Cardiac muscle cell (in vitro differentiated cells and primary cell): ENCODE measurements at places on chromosomes 4 and X.

- no peak for DNase-seq
Measured at GRCh38 chrX:78283511-78283910, 43.9 kb downstream of the CYSLTR1 start.

DNA sequence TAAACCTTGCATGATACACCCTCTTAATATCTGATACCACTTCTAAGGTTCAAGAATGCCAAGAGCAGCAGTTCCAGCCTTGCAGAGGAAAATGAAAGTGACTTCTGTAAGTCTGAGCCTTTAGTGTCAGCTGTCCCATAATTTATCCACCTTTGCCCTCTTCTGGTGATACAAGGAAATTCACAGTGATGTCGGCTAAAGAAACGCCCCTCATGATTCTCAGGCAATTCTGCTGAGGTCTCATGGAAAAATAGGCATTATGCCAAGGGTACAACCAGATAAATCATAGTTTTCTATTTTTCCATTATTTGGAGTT lies 172.2 kb upstream of the CXCL13 start:
- peak; percentile 75 for DNase-seq

GRCh38 chr4:52052475-52052780 lies 1.3 kb downstream of the SPATA18 start:
- DNase-seq, result peak; percentile 63

DNA sequence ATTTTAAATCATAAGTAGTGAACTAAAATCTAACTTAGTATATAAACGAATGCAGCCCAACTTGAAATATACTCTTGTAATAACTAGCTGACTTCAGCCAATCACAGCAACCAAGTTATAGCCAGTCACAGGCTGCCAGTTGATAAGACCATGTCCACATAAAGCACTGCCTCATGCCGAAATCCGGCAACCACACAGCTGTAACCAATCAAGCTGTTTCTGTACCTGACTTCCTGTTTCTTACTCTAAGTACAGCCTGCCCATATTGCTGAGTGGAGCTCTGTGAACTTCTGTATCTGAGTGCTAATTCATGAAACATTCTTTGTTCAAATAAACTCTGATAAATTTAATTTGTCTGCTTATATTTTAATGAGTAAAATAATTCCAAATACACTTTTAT lies 805.3 kb upstream of the EPHA5 start:
- no peak for DNase-seq

- DNase-seq, result no peak
Measured at GRCh38 chr4:177517862-177518261, 75.6 kb upstream of the AGA start.

- DNase-seq, result no peak
Measured at GRCh38 chrX:118423558-118423957, 72.1 kb upstream of the DOCK11 start.

DNA sequence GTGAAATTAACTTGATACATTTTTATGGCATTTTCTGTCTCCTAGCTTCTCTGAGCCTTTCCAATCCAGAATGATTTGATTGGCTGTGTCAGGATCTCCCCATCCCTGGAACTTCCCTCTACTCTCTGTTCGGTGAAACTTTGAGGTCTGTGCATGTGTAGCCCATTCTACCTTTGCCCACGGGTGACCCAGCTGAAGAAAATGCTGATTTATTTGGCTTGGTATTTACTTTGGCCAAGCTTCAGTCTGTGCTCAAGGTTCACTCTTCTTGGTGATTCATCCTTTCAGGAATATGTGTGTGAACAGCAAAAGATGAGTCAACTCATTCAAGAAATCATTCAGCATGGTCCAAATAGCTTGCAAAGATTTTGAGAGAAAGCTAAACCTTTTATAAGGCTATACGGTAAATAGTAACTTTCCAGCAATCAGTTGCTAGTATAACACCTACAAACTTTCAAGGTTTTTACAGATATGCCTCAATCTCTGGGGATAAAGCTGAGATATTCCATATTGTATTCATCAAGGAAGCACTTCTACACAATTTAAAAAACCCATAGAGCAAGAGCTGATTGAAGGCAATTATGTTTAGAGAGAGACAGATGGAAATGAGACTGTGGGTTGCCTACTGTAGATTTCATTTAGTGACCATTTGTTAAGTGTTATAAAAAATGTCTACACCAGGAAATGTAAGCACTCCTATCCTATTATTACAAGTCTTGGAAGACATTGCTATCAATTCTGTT lies 233.9 kb upstream of the CXXC4 start:
- DNase-seq, result no peak

DNA sequence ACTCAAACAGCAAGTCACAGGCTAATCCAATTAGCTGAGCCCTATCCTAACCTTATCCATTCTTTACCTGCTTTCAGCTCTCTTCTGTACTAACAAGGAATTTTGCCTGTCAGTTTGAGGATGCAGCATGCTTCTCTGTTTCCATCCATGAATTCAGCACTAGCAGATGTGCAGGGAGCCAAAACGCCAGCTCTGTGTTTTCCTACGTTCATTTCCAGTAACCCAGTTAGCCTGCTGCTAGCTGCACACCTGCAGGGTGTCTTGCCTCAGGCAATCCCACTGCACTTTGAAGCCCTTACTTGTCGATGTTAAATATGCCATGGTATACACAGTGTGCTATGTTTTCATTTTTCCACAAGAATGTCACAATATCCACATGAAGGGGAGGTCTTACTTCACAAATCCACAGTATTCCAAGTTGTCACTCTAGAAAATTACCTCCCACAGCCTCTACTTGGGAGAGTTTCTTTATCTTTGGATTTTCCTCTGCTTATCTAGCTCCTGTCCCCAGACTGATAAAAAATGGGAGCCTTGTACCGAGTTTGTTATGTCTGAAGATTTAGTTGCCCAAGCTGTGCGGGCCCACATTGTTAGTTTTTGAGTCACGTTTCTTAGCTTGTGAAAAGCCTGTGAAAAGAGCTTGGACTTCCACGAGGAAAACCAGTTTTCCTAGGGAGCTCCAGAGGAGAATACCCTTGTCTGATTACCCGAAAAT lies 127.6 kb upstream of the HHIP start:
- DNase-seq, result peak; percentile 7

- DNase-seq, result no peak
Measured at GRCh38 chr4:114442856-114443255, 155.8 kb upstream of the UGT8 start.

DNA sequence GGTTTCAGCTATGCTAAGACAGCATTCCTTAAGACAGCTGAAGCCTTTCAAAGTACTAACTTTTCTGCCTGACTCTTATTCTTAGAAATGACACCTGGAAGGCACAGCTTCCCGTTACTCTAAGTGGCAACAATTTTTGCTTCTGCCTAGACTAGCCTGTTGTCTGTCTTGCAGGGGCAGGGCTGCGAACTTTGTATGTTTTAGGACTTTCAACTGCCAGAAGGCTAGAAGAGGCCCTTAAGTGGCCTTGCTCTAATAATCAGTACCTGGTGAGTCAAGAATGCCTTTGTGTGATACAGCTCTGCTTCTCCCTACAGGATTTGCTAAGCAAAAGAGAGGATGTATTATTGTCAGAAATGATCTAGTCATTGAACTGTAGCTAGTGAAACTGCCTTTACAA lies 30.0 kb upstream of the TFDP3 start:
- peak; percentile 18 for DNase-seq

DNA sequence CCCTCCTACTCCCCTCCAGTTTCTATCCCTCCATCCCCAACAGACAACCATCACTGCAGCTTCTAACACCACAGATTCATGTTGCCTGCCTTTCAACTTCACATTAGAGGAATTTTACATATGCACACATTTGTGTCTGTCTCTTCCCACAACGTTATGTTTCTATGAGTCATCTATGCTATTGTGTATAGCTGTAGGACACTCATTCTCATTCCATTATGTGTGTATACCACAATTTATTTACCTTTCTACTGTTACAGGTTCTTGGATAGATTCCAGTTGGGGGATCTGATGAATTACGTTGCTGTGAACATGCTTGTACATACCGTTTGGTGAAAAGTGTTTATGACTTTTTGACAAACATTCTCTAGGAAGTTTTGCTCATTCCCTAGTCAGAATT lies 58.8 kb upstream of the TRPC3 start:
- no peak for DNase-seq

- no peak for DNase-seq
Measured at GRCh38 chrX:18983666-18984380, at the start of gene PHKA2. TSS of gene PHKA2 (minus strand) at chrX:18984114. CDS start at chrX:18983932, 182 bp downstream.

GRCh38 chrX:37371578-37371991 lies 22.4 kb downstream of the PRRG1 start:
- no peak for DNase-seq

- DNase-seq, result no peak
Measured at GRCh38 chr4:82810176-82810575, 11.6 kb upstream of the SCD5 start.

- DNase-seq, result peak; percentile 84
Measured at GRCh38 chrX:47573341-47574075, 8.7 kb upstream of the TIMP1 start.

GRCh38 chrX:14243823-14244222 lies 214.1 kb upstream of the GEMIN8 start:
- no peak for DNase-seq

GRCh38 chr4:150495550-150495949 lies 86.4 kb upstream of the MAB21L2 start:
- DNase-seq, result no peak

DNA sequence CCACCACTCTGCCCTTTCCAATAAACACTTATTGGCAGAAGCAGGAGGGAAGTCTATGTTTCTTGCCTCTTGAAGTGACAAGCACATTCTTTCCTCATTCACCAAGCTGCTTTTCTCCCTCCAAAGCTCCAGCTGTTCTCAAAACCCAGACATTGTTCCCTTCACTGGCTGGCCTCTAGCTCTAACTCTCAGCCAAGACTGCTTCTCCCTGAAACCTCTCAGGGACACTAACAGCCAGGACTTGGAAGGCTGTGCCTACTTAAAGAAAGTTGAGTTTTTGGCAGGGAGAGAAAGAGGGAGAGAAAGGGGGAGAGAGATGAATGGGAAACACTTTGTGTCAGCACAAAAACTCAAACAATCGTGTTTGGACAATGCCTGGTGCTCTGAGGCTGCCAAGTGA lies 99.5 kb downstream of the COX18 start:
- DNase-seq, result peak; percentile 23

GRCh38 chrX:57282568-57282967 lies 3.9 kb upstream of the FAAH2 start:
- no peak for DNase-seq

DNA sequence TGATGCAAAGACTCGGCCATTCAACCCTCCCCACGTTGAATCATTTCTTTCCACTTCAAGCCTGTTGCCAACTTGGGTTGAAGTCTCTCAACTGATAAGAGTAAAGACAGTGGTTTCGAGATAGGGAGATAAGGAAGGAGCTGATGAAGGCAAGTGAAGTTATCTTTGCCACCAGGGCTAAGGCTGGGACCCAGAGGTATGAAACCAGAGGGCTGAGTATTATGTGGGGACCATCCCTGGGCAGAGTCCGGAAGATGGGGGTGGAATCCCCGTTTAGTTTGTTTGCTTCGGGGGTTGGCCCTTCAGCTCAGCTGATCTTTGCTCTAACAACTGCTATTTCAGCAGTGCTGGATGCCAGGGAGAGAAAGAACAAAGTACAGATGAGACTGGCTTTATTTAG lies 2.3 kb upstream of the XPNPEP2 start:
- DNase-seq, result no peak

DNA sequence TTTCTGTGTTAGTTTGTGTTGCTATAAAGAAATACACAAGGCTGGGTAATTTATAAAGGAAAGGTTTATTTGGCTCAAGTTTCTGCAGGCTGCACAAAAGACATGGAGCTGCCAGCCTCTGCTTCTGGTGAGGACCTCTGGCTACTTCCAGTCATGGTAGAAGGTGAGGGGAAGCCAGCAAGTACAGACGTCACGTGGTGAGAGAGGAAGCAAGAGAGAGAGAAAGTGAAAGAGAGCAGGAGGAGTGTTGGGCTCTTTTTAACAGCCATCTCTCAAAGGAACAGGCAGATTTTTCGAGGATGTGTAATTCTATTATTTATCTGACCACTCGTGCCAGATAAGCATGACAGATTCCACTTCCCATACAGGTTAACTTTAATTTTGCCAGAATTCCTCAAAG lies 1199.1 kb downstream of the ADGRL3 start:
- no peak for DNase-seq

- no peak for DNase-seq
Measured at GRCh38 chr4:38411092-38411491, 252.9 kb upstream of the KLF3 start.

- DNase-seq, result peak; percentile 82
Measured at GRCh38 chr4:139815778-139816601, 150.4 kb downstream of the MGST2 start.

DNA sequence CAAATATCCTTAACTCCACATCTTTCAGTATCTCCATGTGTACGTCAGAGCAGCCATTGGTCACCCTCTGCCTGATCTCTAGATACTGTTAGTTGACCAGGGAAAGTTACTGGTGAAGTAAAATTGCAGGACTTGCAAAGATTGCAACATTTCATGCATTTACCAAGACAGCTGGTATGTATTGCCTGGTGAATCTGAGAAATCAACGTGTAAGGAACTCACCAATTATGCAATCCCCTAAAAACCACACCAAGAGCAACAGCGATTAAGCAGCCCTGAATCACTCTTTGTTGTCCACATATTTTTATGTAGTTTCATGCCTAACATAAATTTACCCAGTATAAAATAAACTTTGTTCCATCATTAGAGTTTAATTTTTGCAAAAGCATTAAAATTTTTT lies 271.2 kb downstream of the NLGN4X start:
- no peak for DNase-seq

DNA sequence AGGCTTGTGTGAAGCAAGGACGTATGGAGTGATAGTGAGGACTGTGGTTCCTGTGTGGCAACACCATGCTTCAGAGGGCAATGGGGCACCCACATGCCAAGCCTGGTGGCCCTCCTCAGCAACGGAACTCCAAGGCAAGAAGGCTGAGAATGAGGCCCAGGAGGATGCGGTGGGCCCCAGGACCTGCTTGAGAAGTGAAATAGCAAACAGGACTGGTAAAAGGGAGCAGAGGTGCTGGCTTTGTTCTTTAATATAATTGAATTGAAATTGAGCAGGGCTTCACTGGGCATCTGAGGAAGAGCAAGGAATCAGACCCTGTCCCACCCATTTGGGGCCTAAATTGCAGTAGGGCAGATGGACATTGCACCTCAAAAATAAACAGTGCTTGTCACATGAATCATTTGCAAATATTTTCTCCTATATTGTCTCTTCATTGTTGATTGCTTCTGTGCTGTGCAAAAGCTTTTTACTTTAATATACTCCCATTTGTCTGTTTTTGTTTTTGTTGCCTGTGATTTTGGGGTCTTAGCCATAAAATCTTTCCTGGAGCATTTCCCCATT lies 2.3 kb downstream of the TMEM187 start:
- DNase-seq, result no peak

GRCh38 chr4:28117084-28117682 lies 1256.5 kb downstream of the STIM2 start:
- DNase-seq, result no peak

GRCh38 chr4:107183155-107183774 lies 147.2 kb upstream of the DKK2 start:
- peak; percentile 71 for DNase-seq
